BJ (cell line): ENCODE measurements at places on chromosomes 13 and 19.

DNA sequence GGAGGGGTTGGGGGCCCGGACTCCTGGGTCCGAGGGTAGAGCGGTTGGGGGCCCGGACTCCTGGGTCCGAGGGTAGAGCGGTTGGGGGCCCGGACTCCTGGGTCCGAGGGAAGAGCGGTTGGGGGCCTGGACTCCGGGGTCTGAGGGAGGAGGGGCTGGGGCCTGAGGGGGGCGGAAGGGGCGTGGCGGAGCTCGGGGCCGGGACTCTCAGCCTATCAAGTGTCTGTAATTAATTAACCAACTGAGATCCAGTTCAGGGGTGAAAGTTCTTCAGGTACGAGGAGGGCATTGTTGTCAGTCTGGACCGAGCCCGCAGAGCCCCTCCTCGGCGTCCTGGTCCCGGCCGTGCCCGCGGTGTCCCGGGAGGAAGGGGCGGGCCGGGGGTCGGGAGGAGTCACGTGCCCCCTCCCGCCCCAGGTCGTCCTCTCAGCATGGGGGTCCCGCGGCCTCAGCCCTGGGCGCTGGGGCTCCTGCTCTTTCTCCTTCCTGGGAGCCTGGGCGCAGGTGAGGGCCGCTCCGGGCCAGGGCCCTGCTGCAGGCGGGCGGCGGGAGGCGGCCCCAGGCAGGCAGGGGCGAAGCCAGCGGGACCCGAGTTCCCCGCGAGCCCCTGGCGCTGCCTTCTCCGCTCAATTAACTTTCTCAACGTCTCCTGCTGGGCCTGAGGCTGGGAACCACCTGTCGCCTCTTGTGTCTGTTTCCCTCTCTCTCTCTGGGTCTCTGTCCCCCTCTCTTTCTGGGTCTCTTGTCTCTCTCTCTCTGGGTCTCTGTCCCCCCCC is 697 bp downstream of the FCGRT start:
- no peak for DNase-seq

GRCh38 chr19:54937926-54938325 is 9.4 kb downstream of the NLRP7 start:
- DNase-seq, result no peak

GRCh38 chr19:12838886-12839756 is 806 bp downstream of the MAST1 start:
- DNase-seq, result no peak

DNA sequence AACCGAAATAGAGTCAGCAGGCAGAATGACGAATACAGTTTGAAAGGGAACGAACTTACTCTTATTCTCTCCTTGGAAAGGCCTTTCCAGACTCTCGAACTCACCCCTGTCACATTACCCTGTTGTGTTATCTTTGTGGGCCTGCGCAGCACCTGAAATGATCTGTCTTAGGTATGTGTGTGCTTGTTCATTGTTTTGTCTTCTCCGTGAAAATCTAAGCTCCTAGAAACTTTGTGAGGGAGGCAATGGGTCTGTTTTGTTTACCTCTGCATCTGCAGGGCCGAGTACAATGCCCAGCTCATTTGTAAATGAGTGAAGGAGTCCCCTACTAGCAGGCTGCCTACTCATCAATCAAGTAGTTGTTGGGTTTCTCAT is 19.6 kb downstream of the HMGB1 start:
- no peak for DNase-seq

GRCh38 chr13:76229281-76229680 is 593.2 kb downstream of the LMO7 start:
- no peak for DNase-seq

- DNase-seq, result no peak
These were observed 172.2 kb downstream of the OLFM4 start for GRCh38 chr13:53200498-53201453.

GRCh38 chr19:30172613-30173242 is 199.5 kb upstream of the ZNF536 start:
- no peak for DNase-seq

GRCh38 chr13:65378943-65379519 is 1851.1 kb downstream of the PCDH9 start:
- no peak for DNase-seq

DNA sequence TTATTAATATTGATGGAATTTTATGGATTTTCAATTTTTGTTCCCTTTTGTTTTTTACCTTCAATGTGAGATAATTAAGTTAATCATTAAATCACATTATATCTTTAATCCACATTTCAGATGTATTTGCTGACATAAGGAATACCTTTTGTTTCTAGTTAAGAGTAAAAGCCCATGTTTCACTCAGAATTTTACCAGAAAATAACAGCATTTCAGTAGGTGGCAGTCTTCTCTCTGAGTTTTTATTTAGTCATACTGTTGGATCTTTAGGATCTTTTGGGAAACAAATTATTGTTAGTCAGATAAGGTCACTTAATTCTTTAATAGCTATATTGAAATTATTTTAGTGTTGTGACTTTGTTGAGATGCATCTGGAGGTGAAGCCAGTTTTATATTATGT is 67.9 kb downstream of the NDFIP2 start:
- no peak for DNase-seq

GRCh38 chr19:33982706-33983105 is 186.0 kb downstream of the KCTD15 start:
- DNase-seq, result no peak

DNA sequence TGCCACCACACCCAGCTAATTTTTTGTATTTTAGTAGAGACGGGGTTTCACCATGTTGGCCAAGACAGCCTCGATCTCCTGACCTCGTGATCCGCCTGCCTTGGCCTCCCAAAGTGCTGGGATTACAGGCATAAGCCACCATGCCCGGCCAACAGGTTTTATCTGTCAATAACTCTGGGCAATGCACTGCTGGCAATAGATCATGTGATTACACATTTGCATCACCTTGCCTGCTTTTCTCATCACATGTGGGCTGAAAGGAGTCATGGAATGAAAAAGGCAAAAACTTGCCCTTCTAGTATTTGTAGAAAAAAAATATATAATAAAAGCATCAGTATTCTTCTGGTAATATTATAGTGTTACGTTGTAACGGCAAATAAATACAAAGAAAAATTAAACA is 164.5 kb downstream of the NHLRC3 start:
- no peak for DNase-seq

GRCh38 chr13:21076253-21076652 is 14.9 kb upstream of the LATS2 start:
- no peak for DNase-seq

GRCh38 chr19:56707821-56708220 is 36.3 kb upstream of the ZNF835 start:
- no peak for DNase-seq

DNA sequence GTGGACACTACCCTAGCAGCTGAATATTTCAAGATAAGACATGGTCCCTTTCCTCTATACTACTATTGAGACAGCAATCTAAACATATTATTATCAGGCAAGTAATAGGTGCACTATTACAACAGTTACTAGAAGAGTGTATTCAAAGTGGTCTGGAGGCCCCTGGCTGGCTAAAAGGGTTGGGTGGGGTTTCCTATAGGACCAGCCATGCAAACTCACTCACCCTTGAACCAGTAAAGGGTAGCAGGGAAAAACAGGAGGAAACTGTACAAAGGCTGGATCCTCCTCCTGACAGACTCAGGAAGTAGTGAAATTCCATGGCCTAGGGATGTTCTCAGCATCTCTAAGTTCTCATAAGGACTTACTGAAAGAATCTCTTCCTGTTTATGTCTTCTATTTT is 7.7 kb downstream of the SMAD9 start:
- no peak for DNase-seq

DNA sequence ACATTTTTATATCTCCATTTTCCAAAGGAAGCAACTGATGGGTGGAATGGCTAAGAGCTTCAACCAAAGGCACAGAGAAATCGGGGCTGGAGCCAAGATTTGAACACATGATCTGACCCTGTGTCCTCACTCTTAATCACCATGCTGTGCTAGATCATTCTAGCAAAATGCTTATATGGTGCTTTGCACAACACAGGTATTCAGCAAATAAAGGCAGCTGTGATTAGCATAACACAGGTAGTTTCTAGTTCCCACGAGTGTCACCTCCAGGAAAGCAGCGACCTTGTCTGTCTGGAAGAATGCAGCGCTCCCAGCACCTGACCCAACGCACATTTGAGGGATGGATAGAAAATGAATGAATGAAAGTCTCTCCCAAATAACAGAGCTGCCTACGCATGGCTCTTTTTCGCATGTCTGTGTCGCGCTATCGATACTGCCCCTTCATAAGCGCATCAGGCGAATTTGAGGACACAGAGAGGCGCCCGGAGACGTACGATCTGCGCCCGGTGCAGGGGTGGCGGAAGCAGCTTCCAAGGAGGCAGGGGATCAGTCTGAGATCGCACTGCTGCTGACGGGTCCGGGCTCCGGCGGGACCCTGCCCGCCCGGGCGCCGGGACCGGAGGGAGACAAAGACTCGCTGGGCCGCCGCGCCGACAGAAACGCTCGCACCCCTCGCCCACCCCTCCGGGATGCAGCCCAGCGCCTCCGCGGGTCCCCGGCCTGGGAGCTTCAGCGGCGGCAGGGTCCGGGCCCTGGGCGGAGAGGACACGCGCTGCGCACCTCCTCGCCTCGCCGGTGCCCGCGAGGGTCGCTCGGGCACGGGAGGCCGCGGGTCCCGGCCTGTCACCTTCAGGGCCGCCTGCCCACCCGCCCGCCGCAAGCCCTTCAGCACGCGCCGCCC is 609 bp downstream of the EPS15L1 start:
- DNase-seq, result no peak

DNA sequence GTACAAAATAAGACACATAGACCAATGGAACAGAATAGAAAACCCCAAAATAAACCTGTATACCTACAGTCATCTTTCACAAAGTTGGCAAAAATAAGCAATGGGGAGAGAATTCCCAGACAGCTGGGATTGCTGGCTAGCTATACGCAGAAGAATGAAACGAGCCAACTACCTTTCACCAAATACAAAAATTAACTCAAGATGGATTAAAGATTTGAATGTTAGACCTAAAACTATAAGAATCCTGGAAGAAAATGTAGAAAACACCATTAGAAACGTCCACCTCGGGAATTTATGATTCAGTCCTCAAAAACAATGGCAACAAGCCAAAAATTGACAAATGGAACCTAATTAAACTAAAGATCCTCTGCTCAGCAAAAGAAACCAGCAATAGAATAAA is 408.1 kb upstream of the SLITRK1 start:
- no peak for DNase-seq

GRCh38 chr19:7287722-7288121 is 6.5 kb downstream of the INSR start:
- DNase-seq, result no peak

DNA sequence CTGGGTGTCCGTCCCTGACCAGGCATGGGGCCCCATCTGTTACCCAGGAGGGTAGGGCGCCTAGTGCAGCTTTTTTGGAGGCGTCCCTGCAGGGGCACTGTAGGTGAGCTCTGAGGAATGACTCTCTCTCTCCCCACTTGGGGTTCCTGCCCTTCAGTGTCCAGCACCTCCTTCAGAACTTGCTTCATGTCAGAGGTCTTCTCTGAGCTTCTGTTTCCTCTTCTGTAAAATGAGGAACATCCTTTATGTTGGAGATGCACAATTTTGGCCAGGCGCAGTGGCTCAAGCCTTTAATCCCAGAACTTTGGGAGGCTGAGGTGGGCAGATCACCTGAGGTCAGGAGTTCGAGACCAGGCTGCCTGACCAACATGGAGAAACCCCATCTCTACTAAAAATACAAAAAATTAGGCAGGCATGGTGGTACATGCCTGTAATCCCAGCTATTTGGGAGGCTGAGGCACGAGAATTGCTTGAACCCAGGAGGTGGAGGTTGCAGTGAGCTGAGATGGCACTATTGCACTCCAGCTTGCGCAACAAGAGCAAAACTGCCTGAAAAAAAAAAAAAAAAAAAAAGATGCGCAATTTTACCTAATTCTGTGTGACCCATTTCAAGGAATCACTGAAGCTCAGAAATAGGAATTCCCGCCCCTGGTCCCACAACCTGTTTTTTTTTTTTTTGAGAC is 15.2 kb upstream of the PIK3R2 start:
- DNase-seq, result no peak
